Stimulated activated CD8-positive, alpha-beta memory T cell treated with anti-CD3 and anti-CD28 coated beads, Interleukin-4, amount 100 ng/mL, for 1 hour (primary cell): ENCODE measurements at places on chromosomes 1 and 21.

DNA sequence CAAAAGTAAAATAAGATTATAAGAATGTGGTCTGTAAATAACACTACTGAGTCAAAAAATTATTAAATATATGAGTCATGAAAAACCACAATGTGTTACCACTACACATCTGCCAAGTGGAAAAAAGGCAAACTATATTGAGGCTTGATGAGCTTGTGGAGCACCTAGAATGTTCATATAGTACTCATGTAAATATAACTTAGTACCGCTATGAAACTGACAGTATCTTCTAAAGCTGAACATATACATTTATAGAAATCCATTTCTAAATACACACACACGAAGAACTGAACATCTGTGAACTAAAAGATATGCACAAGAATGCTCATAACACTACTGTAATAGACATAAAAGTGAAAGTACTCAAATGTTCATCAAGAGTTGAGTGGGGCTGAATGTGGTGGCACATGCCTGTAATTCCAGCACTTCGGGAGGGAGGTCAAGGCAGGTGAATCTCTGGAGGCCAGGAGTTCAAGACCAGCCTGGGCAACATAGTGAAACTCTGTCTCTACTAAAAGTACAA, 18.5 kb upstream of the GBP3 start:
- DNase-seq: no peak

DNA sequence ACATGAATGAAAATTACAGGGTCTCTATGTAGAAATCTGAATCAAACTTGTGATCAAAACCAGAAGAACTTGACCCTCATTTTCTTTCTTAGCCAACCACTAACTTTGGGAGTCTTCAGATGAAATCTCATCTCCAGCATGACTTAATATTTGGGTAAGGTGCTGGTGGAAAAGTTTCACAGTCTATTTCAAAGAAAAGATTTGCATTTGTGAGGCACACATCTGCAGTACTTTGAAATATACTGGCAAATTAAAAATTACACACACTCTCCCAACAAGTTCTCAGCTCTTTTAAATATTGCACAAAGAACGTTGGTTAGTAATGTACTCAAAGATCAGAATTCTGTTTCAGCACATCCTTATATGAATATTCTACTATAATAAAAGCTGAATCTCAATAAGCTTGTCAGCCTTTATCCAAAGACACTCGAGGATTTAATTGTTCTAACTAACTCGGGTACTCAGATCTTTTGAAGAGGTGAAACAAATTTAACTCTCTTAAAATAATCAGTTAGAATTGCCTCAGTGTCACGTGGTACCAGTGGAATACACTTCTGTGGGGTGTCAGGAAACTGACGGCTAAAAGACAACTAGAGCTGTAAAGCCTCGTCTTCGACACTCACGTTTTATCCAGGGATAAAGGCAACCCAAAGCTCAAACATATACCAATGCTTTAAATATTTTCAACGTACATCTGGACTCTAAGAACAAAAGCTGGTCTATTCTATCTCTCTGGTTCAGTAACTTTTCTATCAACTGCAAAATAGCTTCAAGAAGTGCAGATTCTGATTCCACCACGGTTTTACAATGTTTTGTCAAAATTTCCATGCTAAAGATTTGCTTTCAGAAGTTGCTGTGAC, 19.0 kb downstream of the SAMSN1 start:
- DNase-seq: no peak

DNA sequence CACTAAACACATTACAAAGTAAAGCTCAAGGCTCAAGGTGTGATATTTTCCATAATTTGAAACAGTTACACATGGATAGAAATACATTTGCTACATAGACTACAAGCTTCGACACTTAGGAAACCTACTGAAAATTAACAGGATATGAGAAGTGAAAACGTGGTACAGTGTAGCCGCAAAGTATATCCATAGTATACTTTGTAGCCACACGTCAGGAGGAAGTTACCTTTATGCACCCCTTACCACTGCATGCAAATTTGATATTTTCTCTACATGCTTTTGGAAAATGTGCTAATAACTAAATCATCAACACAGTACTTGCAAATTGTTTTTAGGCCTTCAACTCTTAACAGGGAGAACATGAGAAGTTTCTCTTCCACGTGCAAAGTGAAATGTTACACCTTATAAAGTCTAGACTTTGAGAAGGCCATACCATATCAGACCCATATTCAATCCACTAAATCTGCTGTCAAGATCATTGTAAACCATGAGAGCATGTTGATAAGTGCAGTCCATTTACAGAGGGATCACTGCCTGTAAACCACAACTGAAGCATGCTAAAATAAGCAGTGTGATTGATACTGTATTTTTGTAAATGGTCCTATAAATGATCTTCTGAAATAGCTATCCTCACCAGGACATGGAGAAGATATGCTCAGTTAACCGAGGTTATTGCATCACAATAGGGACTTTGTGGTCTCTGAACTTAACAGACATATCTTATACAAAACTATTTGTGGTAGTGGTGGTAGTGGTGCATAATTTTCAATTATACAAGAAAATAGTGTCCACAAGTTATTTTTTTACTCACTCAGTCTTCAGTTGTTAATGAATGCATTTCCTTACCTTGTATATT, 64.7 kb downstream of the VAV3 start:
- no peak for DNase-seq

GRCh38 chr1:225554216-225554812, 98.6 kb downstream of the ENAH start:
- DNase-seq: no peak

DNA sequence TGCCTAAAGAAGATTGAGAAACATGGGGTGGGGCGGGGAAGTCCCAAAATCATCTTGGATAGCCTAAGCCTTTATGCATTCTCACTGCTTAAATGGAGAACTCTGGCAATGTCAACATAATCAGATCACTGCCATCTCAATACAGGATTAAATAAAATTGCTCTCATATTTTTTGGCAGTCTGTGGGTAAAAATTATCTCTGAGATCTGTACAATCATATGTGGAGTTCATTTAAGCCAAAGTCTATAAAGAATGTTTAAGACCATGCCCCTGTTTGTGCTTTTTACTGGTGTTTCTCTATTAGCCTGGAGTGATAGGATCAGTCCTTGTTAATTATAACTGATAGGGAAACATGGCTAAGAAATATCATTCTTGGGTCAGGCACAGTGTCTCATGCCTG, 136.3 kb downstream of the GPR52 start:
- no peak for DNase-seq

DNA sequence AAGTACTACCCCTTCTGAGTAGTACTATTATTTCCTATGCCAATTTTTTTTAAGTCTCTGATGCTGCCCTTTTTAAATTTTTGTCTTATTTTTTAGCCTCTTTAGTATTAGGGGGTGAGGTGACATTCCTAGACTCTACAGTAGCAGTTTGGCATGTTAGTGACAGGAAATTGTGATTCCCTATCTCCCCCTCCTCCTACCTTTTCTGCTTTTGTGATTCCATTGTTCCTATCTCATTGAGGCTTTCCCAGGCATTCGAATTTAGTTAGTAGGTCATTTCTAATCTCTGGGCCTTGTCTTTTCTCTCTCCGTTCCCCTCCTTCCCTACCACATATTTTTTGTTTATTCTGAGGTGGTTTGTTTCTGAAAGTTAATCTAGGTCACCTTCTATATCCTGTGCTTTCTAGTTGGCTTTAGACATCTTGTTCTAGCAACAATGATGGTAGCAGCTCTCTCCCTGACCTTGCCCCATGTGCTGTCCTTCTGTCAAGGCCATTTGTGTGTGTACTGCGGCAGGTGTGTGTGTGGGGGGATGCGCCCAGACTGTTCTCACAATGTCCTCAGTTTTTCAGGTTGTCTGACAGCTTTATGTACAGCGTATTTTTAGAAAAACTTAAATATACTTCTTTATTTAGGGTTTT, 21.5 kb downstream of the SEMA6C start:
- no peak for DNase-seq

DNA sequence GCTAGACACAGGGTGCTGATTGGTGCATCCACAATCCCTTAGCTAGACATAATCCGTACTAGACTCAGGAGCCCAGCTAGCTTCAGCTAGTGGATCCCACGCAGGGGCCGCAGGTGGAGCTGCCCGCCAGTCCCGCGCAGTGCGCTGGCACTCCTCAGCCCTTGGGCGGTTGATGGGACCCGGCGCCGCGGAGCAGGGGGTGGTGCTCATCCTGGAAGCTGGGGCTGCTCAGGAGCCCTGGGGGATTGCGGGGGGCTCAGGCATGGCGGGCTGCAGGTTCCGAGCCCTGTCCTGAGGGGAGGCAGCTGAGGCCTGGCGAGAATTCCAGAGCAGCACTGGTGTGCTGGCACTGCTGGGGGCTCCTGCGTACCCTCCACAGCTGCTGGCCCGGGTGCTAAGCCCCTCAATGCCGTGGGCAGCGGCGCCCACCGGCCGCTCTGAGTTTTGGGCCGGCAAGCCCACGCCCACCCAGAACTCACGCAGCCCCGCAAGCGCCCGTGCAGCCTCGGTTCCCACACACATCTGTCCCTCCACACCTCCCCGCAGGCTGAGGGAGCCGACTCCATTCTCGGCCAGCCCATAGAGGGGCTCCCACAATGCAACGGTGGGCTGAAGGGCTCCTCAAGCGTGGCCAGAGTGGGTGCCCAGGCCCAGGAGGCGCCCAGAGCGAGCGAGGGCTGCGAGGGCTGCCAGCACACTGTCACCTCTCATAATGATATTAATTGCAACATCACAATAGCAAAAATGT, 87.4 kb downstream of the CRB1 start:
- DNase-seq: no peak

DNA sequence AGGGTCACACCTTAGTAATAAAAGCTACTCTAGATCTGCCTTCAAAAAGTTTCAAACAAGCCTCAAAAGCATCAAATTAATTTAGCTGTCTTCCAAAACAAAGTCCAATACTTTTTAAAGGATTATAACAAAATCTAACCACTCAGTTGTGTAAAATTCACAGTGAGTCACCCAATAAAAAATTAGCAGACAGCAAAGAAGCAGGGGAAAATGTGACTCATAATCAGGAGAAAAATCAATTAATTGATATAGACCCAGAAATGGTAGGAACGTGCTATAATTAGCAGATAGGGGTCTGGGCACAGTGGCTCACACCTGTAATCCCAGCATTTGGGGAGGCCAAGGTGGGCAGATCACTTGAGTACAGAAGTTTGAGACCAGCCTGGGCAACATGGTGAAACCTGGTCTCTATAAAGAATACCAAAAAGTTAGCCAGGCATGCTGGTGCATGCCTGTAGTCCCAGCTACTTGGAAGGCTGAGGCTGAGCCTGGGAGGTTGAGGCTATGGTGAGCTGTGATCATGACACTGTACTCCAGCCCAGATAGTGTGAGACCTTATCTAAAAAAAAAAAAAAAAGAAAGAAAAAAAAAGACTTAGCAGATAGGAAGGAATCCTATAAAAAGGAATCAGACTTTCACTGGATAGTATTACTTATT, 8.1 kb upstream of the MYOG start:
- no peak for DNase-seq
